SJSA1 (cell line): ENCODE measurements at places on chromosomes 5 and 9. TPM values are rescaled to one million over a fixed set of nuclear protein-coding genes. Genes with fewer than 3 reads are reported as not detected.

CAVIN4 gene
- total RNA-seq: 0.38 and 0.87 TPM in 2 replicates

CARD6 gene
- 4.3 and 6.6 TPM in 2 replicates for total RNA-seq

HTR1A gene
- not detected in 2 replicates for total RNA-seq

SPATA31A3 gene
- not detected in 2 replicates for total RNA-seq

OR1J2 gene
- not detected in 2 replicates for total RNA-seq

AIF1L gene
- 0.19 and 0.61 TPM in 2 replicates for total RNA-seq

C5orf46 gene
- total RNA-seq: 4.3 TPM in 1 of 2 replicates, not detected in the other

CSF2 gene
- total RNA-seq: 0.68 TPM in 1 of 2 replicates, not detected in the other
